SW 1271 (cell line): ENCODE measurements at places on chromosomes 3 and 15.

DNA sequence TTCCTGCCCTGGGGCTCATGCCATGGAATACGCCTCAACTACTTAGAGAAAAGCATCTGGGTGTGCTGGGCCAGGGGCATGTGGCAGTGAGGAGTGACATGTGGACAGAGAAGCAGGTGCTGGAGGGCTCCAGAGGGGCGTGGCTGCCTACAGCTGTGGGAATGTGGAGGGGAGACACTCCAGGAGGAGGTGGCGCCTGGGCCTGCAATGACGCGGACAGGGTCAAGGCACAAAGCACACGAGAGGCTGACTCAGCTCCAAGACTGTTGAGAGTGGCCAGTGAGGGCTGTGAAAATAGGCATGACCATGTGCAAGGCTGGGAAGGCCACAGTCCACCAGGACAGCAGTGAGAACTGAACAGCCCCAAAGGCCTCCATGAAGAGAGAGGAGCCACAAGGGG lies 48.5 kb downstream of the PTH1R start:
- no peak for DNase-seq

- no peak for DNase-seq
Observed at GRCh38 chr3:160473221-160473620, 23.6 kb upstream of the TRIM59 start.

DNA sequence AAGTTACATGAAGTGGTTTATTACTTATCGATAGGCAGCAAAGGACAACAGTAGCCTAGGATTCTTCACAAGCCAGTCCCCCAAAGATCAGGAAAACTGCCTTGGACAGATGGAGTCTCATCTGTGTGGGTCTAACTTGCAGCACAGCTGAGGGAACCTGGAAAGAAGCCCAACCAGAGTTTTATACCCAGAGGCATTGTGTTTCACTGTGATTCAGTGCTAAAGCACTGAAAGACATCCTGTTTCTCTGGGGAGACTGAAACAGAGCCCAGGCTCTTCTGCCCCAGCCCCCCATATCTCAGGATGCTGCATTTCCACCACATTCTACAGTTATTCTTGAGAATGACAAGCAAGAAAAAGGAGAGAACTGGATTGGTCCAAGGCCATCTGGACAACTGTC lies 48.2 kb upstream of the PYDC2 start:
- peak; percentile 68 for DNase-seq

DNA sequence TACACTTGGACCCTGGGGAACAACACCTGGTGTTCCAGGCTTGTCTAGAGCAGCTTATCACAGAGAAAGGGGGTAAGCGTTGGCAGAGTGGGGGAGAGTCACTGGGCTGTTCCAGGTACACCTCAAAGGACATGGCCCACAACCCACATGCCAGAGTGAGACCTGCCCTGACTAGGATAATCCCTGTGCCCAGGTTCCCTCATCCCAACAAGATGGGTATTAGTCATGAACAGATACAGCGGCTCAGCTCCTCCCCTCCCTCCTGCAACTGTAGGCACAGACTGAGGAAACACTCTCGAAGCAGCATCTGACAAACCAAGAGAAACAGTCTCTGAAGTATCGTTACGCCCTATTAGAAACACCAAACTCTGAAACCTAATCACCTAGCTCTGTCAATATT lies 32.1 kb upstream of the RPS17 start:
- no peak for DNase-seq

- DNase-seq = no peak
Observed at GRCh38 chr3:193794002-193794881, 201.2 kb downstream of the OPA1 start.

GRCh38 chr3:23283625-23284024 lies 80.5 kb downstream of the UBE2E2 start:
- DNase-seq = no peak

DNA sequence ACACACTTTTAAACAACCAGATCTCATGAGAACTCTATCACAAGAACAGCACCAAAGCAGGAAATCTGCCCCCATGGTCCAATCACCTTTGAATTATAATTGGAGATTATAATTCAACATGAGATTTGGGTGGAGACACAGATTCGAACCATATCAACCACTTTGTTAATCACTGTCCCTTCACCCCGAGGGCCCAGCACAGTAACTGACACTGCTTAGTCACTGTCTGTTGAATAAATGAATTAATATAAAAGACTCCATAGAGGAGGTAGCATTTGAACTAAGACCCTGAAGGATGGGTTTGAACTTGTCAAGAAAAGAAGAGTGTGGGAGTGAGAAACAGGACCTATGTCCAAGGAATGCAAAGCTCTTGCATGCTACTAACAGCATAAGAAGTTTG lies 276.4 kb downstream of the SHOX2 start:
- DNase-seq = no peak

GRCh38 chr3:37588758-37589157 lies 272.9 kb upstream of the CTDSPL start:
- no peak for DNase-seq

DNA sequence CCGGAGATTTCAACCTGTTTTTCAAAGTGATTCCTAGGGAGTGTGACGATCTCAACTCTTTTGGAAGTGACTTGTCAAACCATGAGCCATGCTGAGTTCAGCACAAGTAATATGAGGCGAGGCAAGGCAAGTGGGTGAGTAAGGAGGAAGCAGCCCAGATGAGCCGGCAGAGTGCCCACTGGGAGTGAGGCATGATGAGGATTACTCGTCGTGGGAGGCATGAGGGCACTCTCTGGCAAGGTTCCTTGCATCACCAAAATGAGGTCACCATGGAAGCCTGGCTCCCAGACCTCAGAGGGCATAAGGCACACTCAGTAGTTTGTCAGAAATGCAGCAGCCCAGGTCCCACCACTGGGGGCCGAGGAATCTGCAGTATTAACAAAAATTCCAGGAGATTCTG lies 636.1 kb downstream of the MAGI1 start:
- peak; percentile 25 for DNase-seq

DNA sequence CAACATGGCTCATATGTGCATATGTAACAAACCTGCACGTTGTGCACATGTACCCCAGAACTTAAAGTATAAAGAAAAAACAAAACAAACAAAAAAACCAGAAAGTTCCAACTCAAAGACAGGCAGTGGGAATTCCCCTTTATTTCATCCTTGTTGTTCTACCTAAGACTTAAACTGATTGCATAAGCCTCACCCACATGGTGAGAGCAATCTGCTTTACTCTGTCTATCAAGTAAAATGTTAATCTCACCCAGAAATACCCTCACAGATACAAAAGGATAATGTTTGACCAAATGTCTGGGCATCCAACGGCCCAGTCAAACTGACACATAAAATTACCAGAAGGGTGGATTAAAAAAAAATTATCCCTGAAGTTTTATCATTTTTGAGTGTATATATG lies 190.9 kb upstream of the PLSCR5 start:
- DNase-seq = no peak

GRCh38 chr15:31440754-31441311 lies 114.2 kb downstream of the KLF13 start:
- no peak for DNase-seq

GRCh38 chr3:71025010-71025409 lies 558.5 kb downstream of the FOXP1 start:
- DNase-seq = no peak

DNA sequence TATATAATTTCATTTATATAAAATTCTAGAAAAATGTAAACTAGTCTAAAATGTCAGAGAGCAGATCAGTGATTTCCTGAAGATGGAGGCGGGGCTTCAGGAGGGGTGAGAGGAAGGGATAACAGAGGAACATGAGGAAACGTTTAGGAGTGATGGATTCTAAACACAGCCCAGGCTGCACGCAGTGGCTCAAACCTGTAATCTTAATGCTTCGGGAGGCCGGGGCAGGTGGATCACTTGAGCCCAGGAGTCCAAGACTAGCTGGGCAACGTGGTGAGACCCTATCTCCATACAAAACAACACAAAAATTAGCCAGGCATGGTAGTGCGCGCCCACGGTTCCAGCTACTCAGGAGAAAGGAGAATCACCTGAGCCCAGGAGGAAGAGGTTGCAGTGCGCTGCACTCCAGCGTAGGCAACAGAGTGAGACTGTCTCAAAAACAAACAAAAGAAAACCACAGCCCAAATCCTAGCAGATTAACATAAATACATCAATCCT lies 18.0 kb upstream of the IQCF1 start:
- no peak for DNase-seq

GRCh38 chr15:42175671-42176070 lies 19.2 kb upstream of the PLA2G4F start:
- DNase-seq = no peak

GRCh38 chr3:130662501-130662996 lies 84.1 kb downstream of the PIK3R4 start:
- no peak for DNase-seq

DNA sequence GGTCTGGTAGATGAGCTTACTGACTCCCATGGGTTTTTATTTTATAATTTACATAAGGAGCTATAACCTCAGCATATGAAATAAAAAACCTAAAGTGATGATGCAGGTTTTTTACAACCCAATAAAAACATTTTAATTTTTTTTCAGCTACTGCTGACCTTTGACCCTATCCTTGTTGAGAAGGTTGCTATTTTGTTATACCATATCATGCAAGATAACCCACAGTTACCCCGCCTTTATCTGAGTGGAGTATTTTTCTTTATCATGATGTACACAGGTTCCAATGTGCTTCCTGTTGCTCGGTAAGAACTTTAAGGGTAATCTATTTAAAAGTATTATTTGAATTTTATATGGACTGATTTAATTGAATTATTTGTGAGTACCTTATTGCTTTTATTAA lies 70.8 kb downstream of the DNAJC13 start:
- DNase-seq = no peak

- DNase-seq = no peak
Observed at GRCh38 chr3:73559749-73560148, 65.0 kb downstream of the PDZRN3 start.

DNA sequence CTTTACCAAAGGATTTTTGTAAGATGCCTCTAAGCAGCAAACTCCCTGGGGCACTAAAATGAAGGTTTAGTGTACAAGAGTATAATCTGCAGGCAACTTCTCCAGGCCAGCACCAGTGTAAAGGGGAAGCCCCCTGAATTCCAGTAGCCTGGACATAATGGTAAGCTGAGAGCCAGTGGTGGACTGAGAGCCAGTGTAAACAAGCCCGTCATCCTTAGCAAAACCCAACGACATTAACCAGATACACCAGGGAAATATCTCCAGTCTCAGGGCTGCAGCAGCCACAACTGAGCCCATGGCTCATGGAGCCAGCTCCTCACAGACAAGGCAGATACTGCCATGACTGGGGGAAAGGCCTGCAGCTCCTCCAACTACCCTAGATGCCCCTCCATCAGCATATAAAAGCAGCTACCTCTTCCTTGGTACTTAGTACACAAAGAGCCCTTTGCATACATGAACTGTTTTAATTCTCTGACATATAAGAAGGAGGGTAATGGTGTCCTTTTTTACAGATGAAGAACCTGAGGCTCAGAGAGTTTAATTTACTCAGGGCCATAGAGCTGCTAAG lies 21.7 kb downstream of the PARP16 start:
- no peak for DNase-seq

- DNase-seq = no peak
Observed at GRCh38 chr3:24388611-24389010, 106.0 kb downstream of the THRB start.

DNA sequence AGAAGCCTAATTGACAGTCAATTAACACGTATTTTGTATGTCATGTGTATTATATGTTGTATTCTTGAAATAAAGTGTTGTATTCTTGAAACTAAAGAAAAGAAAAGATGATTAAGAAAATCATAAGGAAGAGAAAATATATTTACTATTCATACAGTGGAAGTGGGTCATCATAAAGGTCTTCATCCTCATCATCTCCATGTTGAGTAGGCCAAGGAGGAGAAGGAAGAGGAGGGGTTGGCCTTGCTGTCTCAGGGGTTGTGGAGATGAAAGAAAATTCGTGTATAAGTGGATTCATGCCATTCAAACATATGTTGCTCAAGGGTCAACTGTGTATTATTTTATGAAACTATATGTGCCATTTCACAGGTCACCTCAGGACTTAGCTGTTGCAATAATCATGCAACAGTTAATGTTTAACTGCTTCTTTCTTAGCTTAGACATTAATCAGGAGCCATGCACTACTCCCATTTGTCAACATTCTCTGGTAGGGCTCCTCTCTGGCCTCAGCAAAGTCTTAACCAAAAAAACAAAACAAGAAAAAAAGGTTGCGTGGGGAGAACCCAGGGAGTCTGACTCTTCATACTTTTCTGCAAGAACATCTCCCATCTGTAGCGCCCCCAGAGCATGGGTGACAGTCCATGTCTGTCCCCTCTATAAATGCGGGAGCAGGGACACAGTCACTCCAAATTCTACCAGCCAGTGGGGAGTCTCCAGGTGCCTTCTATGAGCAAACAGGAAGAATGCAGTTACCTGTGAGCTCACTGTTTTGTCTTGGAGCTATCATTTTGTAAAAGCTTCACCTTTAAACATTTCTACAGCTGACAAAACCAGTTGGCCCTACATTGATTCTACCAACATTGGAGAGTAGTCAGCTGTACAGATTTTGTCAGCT lies 19.9 kb upstream of the LRRC2 start:
- DNase-seq = no peak

GRCh38 chr3:12975748-12976522 lies 97.3 kb downstream of the IQSEC1 start:
- no peak for DNase-seq

GRCh38 chr3:156661155-156661554 lies 13.2 kb upstream of the TIPARP start:
- DNase-seq = no peak

DNA sequence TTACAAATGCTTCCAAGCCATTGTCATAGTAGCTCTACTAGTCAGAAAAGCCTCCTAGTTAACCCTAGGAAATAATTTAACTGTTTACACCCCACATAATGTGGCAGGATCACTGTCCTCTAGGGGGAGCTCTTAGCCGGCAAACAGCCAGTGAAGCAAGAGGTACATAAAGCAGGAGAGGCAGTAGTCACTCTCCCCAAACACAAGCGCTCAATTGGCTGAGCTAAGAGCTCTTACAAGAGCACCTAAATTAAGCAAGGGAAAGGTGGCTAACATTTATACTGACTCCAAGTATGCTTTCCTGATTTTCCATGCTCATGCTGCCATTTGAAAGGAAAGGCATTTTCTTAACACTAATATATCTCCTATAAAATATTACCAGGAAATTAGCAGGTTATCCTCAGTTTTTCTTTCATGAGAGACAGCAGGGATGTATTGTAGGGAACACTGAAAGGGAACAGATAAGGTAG lies 37.6 kb downstream of the NCEH1 start:
- DNase-seq = peak; percentile 41

DNA sequence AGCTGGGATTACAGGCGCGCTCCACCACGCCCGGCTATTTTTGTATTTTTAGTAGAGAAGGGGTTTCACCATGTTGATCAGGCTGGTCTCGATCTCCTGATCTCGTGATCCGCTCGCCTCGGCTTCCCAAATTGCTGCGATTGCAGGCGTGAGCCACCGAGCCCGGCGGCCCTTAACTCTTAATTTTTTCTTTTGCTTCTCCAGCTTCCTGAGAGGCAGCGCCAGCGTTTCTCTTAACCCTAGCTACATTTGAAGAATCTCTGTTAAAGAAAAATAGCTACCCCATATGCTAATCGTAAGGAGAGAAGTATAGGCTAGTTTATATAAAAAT lies 465 bp upstream of the GK5 start:
- DNase-seq = no peak

- DNase-seq = peak; percentile 37
Observed at GRCh38 chr15:95025924-95026728, 794.8 kb downstream of the MCTP2 start.

GRCh38 chr15:85063088-85063487 lies 81.4 kb downstream of the PDE8A start:
- DNase-seq = no peak

- DNase-seq = no peak
Observed at GRCh38 chr15:70596354-70597055, 166.9 kb downstream of the UACA start.
